ENCODE measurements at places on chromosomes 1 and 21.

DNA sequence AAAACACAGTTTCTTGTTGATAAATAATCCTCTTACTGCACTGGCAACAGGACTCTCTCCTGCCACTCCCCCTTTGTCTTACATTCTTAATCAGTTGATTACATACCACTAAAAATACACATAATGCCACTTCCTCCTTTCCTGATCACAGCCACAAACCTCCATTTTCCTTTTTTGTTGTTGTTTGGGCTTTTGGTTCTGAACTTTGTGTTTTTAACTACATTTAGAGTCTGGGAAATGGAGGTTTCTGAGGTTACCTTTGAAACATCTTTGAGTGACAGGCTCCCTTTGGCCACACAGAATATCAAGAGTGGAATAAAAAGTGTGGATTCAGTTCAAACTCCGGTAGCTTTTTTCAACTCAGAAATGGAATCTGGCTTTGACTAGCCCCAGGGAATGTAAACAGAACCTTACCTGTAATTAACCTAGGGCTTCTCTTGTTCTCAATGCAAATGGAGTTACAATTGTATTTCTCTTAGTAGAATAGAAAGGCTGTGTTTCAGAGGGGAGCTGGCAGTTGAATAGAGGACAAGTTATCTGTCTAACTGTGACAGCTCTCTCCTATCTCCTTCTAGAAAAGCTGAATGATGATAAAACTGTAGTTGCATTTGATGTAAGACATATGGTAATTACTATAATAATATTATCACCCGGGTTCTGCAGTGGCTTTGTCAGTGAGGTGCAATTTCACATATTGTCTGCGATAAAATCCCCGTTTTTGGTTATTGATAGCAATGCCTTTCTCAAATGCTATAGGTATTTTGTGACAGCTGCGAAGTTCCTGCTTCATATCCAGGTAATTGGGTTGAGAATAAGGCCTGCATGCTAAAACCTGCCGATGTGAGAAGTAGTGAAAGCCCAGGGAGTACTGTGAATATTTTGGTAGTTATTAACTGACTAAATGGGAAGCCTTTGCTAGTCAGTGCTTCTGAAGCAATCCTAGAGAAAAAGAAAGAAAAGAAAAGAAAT, 66.9 kb downstream of the ST6GALNAC5 start:
- no peak for DNase-seq

DNA sequence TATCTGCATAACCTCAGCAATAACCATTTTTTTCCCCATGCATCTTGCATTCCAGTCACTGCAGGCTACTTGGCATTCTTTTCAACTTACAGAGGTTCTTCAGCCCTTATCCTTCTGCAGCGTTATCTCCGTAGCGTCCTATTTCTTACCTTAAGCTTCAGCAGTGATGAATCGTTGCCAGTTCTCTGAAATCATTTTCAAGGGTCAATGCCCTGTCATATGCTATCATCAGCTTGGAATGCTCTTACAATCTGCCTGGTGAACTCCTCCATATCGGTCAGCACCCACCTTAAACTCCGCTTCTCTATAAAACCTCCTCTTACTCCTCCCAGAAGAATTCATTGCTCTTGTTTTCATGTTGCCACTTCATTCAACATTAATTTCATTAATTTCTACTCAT, 105.1 kb upstream of the DPH5 start:
- DNase-seq = no peak

GRCh38 chr1:74430342-74430934, 82.0 kb downstream of the LRRC53 start:
- DNase-seq = no peak

DNA sequence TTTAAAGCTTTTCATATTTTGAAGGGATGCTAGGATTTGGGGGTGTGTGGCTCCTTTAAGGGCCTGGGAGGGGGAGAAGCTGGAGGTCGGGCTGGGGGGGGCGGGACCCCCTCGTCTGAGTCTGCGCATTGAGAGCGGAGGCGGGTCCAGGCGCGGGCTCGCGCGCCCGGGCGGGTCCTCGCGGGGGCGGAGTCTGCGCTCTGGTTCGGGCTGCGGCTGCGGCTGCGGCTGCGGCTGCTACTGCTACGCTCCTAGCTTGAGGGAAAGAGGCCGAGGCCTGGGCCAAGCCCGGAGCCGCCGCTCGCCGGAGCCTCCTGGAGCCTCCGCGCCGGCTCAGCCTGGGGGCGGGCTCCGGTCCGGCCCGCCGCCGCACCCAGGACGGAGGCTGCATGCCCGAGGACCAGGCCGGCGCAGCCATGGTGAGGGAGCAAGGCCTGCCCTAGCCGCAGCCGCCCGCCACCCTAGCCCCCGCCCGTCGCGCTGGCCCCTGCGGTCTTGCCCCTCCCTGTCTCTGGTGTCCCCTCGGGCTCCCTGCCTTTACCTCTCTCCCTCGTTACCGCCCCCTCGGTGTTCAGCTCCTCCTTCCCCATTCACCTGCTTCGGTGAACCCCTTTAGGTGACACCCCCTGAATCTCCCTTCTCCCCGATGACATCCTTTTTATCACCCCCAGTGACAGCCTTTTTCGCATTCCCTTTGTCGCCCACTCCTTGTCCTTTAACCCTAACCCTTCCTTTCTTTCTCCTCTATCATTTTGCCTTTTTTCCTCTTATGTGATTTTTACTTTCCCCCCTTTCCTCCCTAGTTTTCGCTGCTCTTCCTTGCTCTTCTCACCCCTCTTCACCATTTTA, at the start of gene ZYG11B:
Gene ZYG11B (plus strand): TSS at position 189 of the 849 bp plus-strand sequence. CDS start 201 bp downstream, at position 390.
- peak; percentile 89 for DNase-seq

- DNase-seq = no peak
Measured at GRCh38 chr21:39362733-39363132, 13.8 kb upstream of the HMGN1 start.

DNA sequence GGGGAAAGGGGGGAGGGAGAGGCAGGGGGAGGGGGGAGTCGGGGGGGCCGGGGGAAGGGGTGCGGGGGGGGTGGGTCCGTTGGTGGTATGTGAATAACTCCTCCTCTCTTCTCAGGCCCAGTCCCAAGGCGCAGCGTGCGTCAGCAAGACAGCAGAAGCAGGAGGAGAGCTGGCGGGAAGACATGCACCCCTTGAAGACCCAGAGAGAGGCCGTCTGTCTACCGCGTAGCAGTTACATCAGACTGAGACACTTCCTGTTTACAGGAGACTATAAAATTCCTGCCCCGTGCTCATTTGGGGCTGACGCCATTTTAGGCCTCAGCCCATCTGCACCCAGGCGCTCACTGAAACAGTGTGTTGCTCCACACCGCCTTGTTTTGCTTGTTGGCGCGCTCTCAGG, 55.3 kb downstream of the SETD4 start:
- no peak for DNase-seq

- DNase-seq = no peak
Measured at GRCh38 chr1:55708781-55709180, 493.6 kb upstream of the USP24 start.

- DNase-seq = peak; percentile 52
Measured at GRCh38 chr1:115089420-115090185, at the start of gene TSPAN2. Gene TSPAN2 (minus strand): TSS chr1:115089503. CDS start chr1:115089432, 71 bp downstream.

DNA sequence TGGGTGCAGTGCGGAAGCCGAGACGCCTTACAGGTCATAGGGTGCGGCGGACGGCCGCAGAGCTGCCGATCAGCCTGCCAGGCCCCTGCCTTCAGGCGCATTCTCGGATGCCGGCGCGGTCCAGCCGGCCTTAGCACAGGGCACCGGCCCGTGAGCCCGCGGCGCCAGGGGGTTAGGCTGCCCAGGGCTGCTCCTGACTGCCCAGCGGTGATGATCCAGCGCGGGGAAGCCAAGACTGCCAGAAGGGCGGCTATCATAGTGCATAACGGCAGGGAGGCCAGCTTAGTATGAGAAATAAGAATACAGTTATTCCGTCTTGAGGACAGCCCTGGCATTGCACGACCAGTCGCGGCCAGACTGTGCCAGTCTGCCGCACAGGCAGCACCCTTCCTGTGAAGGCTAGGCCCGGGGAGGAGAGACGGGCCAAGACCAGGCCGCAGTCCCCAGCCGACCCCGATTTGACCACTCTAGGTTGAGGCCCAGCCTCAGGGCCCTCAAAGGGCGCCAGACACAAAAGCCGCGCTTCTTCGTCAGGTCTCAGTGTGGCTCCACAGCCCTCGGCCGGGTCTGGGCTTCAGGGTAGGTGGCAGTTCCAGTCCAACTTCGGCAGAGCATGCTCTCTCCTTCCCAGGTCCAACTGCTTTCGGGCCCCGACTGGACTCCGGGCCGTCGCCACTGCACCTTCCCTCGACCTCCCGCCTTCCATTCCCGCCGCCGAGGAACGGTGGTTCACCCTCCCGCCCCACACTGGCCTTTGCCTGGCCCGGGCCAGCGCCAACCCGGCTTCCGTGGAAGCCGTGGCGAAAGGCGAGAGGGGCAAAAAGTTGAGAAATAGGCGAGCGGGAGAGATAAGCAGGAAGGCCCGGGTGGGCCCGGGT, 829 bp downstream of the ALX3 start:
- DNase-seq = no peak

- DNase-seq = no peak
Measured at GRCh38 chr1:202411422-202411821, 62.9 kb downstream of the PPP1R12B start.

- DNase-seq = no peak
Measured at GRCh38 chr1:163436140-163436812, 114.5 kb downstream of the NUF2 start.

DNA sequence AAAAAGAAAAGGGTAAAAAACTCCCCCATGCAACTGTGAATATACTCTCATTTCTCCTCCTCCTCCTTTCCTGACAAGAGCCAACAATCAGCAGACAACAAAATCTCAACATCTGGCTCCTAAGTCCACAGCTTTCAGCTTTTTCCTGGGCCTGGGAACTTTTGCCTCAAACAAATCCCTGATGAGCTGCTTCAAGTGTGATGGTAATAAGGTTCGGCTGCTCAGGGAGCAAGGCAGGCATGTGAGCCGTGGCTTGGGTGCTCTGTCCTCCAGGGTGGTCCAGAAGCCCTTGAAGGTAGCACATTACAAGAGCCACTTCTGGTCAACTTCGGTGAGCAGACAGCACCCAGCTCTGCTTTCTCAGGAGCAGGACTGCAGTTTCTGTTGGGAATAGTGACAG, 46.3 kb downstream of the ITPKB start:
- no peak for DNase-seq

DNA sequence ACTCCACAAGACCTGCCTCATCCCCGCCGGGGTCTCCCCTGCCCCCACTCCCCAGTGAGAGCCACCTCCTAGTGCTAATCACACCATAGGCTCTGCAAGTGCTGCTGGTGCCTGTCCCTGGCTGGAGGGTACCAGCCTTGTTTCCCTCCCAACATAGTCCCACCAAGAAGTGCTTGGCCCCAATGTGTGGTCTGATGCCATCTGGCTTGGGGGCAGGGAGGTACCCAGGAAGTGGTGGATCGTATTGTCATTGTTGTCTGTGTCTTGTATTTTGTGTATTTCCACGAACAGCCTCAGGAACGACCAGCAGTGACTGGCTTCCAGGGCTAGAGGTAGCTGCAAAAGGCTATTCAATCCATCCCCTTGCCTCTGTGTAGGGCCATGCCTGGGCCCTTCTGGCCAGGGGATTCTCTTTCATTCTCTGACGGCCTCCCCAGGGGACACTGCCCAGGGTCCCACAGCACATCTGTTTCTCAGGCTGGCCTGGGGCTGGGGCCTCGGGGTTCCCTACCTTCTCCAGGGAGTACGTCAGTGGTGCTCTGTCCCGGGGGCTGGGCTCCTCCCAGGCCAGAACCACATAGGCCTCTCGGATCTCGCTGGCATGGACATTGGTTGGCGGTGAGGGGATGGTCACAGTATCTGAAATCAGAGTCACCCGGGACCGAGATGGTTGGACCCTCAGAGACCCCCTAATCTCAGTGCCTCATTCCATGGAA, 22.8 kb downstream of the MYOM3 start:
- no peak for DNase-seq

- no peak for DNase-seq
Measured at GRCh38 chr1:205515781-205516253, 11.3 kb downstream of the CDK18 start.

- no peak for DNase-seq
Measured at GRCh38 chr1:32040711-32041110, 27.0 kb downstream of the KHDRBS1 start.

DNA sequence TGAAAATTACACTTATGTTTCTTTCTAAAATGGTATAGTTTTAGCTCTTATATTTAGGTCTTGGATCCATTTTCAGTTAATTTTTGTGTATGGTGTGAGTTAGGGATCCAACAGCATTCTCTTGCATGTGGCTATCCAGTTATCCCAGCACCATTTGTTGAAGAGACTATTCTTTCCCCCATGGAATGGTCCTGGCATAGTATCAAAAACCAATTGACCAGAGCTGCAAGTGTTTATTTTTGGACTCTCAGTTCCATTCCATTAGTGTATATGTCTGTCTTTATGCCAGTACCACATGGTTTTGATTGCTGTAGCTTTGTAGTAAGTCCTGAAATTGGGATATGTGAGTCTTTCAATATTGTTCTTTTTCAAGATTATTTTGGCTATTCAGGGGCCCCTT, 14.3 kb downstream of the TTLL10 start:
- DNase-seq = no peak

GRCh38 chr1:232437510-232437909, 192.4 kb downstream of the SIPA1L2 start:
- DNase-seq = no peak

- no peak for DNase-seq
Measured at GRCh38 chr1:192477630-192478029, 97.9 kb upstream of the RGS1 start.

GRCh38 chr1:19405761-19406487, 79.4 kb downstream of the CAPZB start:
- no peak for DNase-seq

- no peak for DNase-seq
Measured at GRCh38 chr1:89962024-89962741, 32.7 kb upstream of the ZNF326 start.

DNA sequence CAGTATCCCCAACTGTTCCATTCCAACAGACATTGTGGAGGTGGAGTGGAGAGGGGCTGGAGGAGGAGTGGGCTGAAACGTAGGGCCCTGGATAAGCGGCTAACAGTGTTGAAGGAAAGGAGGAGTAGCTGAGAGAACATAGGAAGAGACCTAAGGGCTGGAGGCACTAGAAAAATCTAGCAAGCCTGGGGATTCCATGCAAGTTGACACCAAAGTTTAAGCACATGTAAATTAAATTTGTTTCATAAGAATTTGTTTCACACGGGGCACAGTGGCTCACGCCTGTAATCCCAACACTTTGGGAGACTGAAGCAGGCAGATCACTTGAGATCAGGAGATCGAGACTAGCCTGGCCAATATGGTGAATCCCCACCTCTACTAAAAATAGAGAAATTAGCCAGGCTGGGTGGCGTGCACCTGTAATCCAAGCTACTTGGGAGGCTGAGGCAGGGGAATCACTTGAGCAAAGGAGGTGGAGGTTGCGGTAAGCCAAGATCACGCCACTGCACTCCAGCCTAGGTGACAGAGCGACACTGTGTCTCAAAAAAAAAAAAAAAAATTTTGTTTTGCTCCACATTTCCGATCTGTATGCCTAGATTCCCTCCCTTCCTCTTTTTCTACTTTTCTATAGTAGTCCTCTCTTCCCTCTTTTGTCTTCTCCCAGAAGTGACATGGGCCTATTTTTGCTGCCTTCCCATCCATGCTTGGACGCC, 530 bp upstream of the CD244 start:
- DNase-seq = no peak

DNA sequence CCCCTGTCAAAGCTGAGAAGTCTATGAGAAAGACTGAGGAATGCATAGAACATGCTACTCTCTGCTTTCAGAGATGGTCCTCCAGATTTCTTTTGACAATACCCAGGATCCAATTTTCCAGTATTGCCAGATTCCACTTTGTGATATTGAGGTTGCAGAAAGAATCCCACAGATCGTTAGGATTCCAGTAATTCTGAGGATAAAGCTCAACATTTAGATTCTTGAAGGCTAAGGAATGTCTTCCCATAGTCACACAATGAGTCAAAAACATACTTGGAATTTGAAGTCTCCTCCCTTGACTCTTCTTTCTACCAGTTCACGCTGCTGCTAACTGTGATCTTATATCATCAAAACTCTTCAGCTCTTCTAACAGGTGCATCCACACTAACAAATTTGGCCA, 57.1 kb downstream of the TNFSF18 start:
- DNase-seq = no peak

Data from T-helper 1 cell (primary cell).